ENCODE measurements at places on chromosomes 13 and 19.

DNA sequence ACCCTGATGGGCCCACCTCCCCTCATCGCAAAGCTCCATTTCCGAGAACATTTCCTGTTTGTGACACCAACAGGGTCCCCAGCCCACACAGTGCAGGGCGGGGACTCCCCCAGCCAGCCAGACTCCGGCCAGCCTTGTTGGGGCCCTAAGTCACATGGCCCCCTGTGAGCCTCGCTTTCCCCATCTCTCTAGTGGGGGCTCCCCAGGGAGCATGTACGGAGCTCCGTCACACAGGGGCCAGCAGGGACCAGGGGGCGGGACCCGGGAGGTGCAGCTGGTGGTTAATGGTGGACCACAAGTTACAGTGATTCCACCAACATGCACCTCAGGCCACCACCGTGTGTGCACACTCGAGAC is 1.7 kb downstream of the TBXA2R start:
- DNase-seq = no peak

DNA sequence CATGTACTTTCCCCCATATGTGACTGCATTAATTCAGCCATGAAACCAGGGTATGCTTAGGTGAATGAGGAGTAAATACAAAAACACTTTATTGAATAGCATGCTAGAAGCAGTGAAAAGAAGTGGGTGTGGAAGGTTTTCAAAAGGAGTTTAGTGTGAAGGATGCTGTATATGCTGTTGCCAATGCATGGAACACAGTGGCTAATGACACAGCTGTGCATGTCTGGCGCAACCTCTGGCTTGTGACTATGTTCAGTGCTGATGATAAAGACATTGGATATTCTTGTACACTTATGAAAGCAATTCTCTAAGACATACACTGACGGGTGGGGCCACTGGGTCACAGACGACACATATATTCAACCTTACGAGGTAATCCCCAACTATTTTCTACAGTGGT is 55.2 kb downstream of the SOX21 start:
- no peak for DNase-seq

DNA sequence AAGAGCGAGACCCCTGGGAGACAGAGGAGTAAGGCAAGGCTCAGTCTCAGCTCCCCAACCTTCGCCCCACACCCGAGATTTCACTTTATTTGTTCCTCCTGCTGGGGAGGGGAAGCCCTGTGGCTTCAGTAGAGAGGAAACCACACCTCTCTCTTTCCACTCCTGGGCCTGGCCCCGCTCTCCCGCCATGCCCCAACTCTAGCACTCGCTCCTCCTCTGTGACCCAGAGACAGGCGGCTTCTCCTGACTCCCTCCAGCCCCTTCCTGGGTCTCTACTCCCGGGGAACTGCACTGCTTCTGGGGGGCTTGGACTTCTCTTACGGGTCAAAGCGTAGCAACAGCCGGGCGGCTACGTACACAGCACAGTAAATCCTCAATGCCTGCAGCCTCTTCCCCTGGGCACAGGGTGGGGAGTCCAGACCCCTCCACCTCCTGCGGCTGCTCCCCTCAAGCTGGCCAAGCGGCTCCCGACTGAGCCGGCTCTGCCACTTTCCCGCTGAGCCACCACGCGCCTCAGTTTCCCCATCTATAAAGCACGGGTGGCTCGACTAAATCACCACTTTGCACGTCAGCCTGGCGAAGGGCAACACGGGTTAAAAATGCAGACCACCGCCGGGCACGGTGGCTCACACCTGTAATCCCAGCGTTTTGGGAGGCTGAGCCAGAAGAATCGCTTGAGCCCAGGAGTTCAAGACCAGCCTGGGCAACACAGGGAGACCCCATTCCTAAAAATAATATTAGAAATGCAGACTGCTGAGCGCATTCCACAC is 1.4 kb downstream of the RNF126 start:
- no peak for DNase-seq

DNA sequence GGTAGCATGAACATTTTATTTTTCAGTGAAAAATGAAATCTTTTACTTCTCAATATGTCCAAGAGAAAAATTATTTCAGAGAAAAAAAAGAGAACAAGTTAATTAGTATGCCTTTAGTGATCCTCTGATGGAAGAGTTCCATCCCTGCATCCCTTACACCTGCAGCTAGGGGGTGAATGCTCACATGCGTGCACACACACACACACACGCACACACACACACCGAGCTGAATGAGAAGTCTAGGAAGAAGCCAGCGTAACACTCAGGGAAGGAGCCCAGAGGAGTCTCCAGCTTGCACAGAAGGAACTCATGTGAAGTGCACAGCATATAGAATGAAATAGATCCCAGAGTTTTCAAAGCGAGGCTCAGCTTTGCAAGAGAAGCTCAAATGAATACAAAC is 510.5 kb downstream of the IRS2 start:
- DNase-seq = no peak
